ENCODE measurements at places on chromosomes 5 and 9.

- no peak for DNase-seq
Observed at GRCh38 chr5:113292462-113292861, 142.3 kb downstream of the TSSK1B start.

GRCh38 chr5:61279725-61280124 is 52.3 kb upstream of the ZSWIM6 start:
- no peak for DNase-seq

DNA sequence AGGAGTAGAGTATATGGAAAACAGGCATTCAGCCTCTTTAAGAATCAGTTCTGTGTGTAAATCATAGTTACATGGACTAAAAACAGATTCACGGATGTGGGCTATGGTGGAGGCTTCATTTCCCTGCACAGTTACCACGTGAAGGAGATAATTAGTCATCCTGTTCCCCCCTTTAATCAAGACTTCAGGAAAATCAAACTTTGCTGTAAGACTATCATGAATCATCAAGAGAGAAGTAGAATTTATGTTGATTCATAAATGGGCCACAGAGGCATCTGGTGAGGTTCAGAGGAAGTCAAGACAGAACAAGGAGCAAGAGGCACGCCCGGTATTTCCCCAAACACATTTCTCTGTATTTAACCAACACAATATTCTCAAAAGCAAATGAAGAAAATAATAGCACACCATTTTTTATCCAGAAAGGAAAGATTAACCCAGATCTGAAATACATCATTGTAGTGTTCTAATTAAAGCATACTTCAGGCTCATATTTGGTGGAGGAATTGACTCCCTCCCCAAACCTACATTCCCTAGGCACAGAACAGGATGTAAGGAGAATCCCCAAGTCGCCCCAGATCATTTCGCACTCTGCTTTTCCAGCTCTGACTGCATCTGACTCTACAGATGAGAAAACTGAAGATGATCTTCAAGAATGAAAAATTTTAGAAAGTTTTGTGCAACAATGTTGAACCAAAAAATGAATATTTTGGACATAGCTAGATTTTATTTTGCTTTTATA is 175.8 kb upstream of the GAS1 start:
- no peak for DNase-seq

GRCh38 chr5:72692651-72693442 is 123.6 kb upstream of the TNPO1 start:
- DNase-seq, result no peak

- no peak for DNase-seq
Observed at GRCh38 chr5:95895771-95896170, 65.9 kb downstream of the ELL2 start.

- no peak for DNase-seq
Observed at GRCh38 chr5:36040651-36041536, 25.8 kb downstream of the UGT3A2 start.

DNA sequence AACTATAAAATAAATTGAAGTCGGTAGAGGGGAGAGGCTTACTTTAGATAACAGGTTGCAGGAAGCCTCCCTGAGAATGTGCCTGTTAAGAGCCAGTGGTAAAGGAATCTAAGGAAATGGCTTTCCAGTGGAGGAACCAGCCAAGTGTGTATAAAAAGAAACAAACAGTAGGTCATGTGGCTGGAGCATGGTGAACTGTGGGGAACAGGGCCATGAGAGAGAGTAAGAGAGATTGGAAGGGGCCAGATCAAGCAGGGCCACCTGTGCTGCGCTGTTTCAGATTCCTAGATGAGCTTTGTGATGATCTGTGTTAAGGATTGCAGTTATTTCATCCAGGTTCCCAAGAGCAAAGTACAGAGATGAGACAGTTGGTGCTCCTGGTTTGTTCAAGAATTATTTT is 152.7 kb upstream of the SGCD start:
- no peak for DNase-seq

DNA sequence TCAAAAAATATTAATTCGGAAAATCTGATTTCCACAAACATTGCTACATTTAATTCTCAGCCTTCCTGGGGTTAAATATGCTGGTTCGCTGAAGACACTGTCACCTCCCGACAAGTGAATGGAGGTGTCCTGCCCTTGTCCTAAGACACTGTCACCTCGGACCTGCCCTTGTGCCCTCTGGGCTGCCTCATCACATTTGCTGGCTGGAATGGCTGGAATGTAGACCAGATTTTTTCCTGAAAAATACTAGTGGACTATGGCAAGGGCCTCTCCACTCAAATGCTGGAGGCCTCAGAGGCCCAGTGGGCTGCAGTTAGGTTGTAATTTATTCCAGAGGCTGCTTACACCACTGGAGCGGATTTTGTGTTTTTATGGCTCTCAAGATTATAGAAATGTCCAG is 28.2 kb downstream of the CACNA1B start:
- DNase-seq, result no peak

GRCh38 chr9:114055061-114055460 is 23.0 kb downstream of the AMBP start:
- DNase-seq, result no peak

GRCh38 chr9:20566401-20566800 is 55.9 kb downstream of the MLLT3 start:
- DNase-seq, result no peak

DNA sequence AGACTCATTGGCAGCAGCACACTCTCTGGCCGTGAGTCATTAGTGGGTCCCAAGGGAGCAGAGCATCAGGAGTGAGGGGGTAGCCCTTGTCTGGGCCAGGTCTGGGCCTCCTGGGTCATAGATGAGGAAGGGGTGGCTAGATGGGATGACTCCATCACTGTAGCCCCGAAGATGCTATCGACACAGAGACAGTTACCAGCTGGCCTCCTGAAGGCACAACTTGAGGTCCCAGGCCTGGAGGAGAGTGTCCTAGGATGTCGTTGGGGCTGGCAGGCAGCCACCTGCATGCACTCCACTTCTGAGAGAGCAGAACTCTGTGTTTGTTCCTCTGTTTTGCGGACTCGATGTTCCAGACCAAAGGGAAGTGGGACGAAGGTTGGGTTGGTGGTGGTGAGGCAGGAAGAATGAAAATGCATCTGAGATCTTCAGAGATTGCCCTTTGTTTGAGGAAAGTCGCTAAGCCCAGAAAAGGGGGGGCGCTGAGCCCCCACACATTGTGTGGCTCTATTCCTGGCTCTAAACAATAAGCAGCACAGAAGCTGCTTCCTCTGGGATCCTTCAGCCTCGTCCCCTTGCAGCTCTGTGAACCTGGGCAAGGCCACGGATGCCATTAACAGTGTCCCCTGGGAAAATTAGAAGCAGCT is 4.7 kb downstream of the BTNL9 start:
- DNase-seq, result no peak
